ENCODE measurements at places on chromosomes 6 and 20.

DNA sequence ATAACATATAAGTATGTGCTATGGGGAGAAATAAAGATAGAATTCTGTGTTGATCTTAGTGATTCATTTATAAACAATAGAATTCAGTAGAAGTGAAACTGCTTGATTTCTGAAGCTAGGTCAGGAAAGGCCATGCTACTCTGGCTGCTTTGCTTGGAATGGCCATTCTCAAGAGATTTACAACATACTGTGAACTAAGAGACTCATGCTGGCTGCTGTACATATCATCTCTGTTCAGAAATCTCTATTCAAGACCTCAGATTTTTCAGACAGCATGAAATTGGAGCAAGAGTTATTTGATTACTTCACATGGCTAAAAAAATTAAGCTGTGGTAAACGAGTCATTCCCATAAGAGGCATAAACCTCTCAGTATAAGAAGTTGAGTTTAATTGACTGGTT, 662.6 kb downstream of the BCKDHB start:
- no peak for DNase-seq

DNA sequence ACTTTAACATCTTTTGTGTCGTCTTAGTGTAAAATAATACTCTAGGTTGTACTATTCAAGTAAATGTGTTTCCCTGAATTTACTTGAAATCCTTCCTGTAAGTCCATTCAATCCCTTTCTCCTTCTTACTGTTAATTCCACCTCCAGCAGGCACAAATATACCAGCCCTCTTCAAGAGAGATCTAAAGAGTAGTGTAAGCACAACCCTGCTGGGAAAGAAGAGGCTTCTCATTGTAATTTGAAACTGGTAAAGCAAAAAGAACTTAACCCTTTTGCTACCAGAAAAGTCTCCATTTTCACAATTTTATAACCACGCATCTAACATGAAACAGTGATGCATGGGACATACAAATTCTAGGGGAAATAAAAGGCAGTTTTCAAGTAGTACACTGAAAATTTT, at the start of gene BMP5:
TSS of gene BMP5 (minus strand) at position 191 of the 400 bp plus-strand sequence. CDS start 725 bp downstream, outside the sequence.
- DNase-seq, result no peak

GRCh38 chr6:13666194-13667105, 45.2 kb downstream of the RANBP9 start:
- DNase-seq, result no peak

DNA sequence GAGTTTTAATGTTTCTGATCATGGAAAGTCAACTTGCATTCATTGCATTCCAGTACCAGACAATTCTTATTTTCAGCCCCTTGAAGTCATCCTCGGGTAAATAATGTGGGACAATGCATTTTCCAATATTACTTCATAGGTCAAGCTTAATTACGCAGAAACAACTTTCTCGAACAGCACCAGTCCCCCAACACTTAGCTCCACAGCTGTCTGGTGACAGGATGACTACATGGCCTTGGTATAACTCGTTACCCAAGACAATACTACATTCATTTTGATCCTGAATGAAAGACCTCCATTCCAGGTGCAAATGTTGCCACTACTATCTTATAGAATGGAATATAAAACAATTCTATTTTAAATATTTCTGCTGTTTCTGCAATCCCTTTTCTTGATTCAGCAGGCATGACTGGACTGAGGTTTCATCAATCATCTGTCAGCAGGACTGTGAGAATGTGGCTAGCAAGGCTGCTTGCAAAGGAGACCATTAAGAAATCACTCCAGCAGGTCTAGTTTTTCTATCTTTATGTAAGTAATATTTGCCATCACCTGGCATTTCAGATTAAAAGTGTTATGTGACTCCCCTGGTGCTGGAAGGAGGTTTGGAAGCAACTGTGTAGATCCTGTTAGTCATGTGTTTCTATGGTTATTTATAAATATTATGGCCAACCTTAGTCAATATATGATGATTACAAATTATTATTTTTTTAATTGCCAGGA, 147.9 kb downstream of the HAO1 start:
- no peak for DNase-seq

- DNase-seq, result peak; percentile 98
These were observed 19.8 kb downstream of the SIRPD start for GRCh38 chr20:1537731-1538058.

DNA sequence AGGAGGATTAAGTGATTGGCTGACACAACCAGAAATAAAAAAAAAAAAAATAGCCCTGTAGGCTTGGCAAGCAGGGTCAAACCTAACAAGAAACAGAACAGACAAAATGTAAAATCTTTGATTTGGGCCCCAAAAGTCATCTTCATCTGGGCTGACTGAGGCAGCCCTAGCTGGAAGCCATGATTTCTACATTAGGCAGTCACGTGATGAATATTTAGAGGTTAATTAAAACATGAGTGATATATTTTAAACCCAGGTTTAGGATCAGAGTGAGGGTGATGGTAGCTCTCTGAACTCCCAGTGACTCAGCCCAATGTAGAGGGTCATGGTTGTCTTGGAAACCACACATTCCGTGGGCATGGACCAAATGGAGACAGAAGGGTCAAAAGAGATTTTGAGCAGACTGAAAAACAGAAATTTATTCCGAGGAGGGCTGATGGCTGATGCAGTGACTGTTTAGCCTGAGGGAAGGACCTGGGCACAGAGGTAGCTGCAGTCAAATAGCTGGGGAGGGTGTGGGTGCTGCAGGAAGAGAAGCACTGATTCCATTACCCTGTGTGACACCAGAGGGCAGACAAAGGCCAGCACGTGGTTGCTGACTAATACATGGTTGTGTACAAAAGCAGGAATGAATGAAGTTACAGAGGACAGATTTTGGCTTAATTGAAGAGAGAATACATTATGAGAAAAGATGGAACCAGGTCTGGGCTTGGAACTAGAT, 573.1 kb upstream of the CHD6 start:
- DNase-seq, result no peak

DNA sequence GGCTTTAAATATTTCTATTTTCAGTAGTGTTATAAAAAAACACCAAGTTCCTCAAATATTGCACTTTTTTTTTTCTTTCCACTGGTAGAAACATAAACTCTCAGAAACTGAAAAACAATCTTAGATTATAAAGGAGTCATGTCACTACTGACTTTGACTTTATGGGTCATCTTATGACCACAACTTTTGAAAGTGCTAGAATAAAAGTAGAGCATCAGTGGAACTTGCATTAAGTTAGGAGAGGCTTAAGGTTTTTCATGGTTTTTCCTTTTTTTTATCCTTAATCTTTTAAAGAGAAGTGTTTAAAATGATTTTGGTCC, 56.6 kb upstream of the SUPT3H start:
- DNase-seq, result no peak

- DNase-seq, result no peak
These were observed 20.4 kb downstream of the PTPRK start for GRCh38 chr6:128500014-128500413.

GRCh38 chr20:22080985-22081384, 375.5 kb downstream of the PAX1 start:
- DNase-seq, result no peak

GRCh38 chr20:55565096-55565773, 440.1 kb downstream of the CBLN4 start:
- DNase-seq, result no peak

DNA sequence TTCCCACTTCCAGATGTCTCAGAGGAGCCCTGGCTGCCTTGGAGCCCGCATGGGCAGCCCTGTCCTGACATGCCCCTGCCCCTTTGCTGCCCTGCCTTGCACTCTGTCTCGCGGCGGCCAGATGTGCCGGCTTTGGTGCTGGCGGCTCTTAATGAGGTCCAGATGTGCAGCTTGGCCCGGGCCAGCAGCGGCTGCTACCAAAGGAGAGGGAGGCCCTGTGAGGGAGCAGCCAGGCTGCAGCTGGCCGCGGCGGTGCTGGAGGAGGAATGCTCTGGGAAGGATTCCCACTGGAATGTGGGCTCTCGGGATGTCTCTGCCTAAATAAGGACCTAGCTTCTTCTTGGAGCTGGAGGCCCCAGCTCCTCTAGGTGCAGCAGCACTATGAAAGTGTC, 72.4 kb downstream of the FGD2 start:
- DNase-seq, result no peak

- no peak for DNase-seq
These were observed 114.7 kb upstream of the GMDS start for GRCh38 chr6:2360126-2360525.

DNA sequence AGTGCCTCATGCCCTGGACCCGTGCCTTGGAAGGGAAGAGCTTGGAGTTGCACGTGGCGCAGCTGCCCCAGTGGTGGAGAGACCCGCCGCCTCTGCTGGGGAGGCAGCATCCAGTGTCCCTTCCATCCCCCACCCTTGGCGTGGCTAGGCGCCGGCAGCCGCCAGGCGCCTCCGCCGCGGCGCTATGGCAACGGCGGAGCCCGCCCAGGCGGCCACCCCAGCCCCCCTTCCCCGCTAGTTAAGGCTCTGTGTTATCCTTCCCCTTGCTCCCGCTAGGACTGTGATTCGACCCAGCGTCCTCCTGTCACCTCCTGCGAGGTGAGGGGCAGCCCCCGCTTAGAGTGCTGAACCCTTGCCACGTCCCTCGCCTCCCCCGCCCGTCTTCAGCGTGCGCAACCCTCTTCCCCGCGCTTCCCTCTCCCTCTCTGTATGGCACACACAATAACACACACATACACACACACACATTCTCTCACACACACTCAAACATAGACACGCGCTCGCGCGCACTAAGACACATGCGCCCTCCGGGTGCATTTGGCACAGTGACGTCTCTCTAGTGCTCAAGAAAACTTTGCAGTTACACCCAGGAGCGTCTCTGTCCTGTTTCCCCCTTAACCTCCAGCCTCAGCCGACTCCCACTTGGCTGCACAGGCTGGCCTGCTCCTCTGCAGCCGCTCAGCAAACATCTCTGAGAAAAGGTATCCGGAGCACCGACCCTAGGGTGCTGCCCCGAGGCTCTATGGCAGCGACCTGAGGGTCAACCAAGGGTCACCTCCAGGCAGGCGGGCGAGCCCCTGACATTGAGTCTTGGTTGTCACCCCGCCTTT, 8.5 kb downstream of the GRIK2 start:
- no peak for DNase-seq

- no peak for DNase-seq
These were observed 77.3 kb upstream of the SLC35F1 start for GRCh38 chr6:117829594-117830319.

GRCh38 chr6:33279971-33280511, 3.1 kb downstream of the B3GALT4 start:
- DNase-seq, result peak; percentile 27

DNA sequence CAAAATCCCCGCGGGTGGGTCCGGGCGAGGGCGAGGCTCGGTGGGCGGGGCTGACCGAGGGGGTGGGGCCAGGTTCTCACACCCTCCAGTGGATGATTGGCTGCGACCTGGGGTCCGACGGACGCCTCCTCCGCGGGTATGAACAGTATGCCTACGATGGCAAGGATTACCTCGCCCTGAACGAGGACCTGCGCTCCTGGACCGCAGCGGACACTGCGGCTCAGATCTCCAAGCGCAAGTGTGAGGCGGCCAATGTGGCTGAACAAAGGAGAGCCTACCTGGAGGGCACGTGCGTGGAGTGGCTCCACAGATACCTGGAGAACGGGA, 809 bp downstream of the HLA-G start:
- DNase-seq, result no peak

- DNase-seq, result no peak
These were observed 18.5 kb downstream of the DST start for GRCh38 chr6:56624046-56624727.

- no peak for DNase-seq
These were observed 427.1 kb downstream of the CD83 start for GRCh38 chr6:14544666-14545065.

- no peak for DNase-seq
These were observed 6.7 kb downstream of the SDC4 start for GRCh38 chr20:45341579-45341938.

DNA sequence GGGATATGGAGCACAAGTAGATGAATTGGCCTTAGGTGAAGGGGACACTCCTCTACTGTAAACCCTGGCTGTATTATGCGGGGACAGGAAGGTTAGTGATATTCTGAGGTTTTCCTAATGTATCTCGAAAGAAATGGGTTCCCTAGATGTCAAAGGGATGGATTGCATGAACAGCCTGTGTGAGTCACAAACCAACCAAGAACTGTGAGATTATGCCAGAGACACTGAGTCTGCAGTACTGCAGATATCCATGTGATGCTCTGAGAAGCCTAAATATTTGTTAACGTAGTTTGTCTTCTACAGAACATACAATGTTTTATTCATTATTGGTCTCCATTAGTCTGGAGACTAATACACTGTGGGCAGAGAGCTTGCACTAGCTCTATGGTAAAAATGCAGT, 182.2 kb downstream of the AKAP7 start:
- no peak for DNase-seq

- DNase-seq, result no peak
These were observed 164.3 kb downstream of the VEGFA start for GRCh38 chr6:43934183-43934802.

- DNase-seq, result no peak
These were observed 65.6 kb downstream of the HS3ST5 start for GRCh38 chr6:114277220-114277619.

- no peak for DNase-seq
These were observed 1.2 kb downstream of the MAK start for GRCh38 chr6:10837009-10837621.

- no peak for DNase-seq
These were observed 74.0 kb upstream of the MAP3K4 start for GRCh38 chr6:160917572-160917971.

- no peak for DNase-seq
These were observed 8.7 kb upstream of the PTPRA start for GRCh38 chr20:2864626-2865025.

DNA sequence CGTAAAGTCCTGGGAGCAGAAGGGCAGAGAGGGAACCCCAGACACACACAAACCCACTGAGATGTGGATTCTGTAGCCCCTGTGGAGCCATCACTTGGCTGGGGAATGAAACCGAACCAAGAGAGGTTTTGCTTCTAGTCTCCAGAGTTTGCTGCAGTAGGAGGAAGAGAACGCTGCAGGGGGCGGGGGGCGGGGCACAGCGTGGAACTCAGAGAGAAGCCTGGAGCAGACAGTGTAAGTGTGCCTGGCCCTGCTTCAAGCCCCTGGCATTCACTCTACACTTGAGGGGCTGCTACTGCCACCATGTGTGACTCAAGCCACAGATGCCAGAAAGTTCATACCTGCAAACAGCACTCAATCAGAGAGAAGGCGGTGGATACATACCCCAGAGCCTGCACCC, 18.9 kb downstream of the GABRR1 start:
- DNase-seq, result no peak

- DNase-seq, result no peak
These were observed 322.8 kb downstream of the FARS2 start for GRCh38 chr6:5584078-5584482.

DNA sequence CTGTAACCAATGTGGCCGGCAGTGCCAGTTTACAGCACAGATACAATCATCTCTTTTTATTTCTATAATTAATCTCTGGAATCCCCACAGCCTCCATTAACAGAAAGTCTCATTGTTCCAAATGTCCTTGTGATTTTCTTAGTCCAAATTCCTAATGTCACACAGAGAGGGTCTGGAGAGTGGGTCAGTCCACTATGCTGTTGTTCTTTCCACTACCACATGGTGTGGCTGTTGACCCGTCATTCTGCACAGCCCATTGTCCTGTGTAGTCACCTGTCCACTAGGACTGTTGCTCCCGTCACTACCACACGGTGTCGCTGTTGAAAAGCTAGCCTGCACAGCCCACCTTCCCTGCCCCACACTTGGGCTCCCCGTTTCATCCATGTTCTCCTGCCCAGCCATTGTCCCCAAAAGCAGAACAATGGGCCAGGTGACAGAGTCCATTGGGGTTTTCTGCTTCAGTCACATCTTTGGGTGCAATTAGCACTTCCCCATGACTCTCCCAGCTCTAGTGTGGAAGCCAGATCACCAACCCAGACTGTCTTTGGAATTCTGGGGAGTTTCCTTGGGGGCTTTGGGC, 8.6 kb upstream of the LBP start:
- peak; percentile 19 for DNase-seq
